ENCODE measurements at places on chromosomes 12 and 14.

- DNase-seq, result peak; percentile 85
Measured at GRCh38 chr14:55051423-55052268, at the start of gene MAPK1IP1L. Gene MAPK1IP1L (plus strand): TSS chr14:55051647. CDS start chr14:55061684, 10,037 bp downstream.

DNA sequence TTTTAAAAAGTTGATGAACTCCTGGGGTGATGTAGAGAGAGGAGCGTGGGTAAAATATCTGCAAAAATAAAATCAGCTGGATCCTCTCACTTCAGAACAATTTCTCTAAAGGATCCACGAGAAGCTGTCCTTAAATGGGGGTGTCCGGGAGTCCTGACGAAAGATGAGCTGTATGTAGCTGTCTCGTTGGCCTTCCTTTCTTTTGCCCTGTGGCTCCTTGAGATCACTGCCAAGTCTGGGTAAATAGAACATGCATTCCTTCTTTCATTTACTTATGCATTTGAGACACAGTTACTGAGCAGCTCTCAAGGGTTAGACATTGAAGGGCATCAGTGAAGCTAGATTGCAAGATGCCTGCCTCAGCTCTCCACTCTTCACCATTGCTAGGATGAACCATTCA is 35.2 kb upstream of the TXNRD1 start:
- no peak for DNase-seq

GRCh38 chr14:39967885-39968284 is 535.7 kb upstream of the FBXO33 start:
- no peak for DNase-seq

DNA sequence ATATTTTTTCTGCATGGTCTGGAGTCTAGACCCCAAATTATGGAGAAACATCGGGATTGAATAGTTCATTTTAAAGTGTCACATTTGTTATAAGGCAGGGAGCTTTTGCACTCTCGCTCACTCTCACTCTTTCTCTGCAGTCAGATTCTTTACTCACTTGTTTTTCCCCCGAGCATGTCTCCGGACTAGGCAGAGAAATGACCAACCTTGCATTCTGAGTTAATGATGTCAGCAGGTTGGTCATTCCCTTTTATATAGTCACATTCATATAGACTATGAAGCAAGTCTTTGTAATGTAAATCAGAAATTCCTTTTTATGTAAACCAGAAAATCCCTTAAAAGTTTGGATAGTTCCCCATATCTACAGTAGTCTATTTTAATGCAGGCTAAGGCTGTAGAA is 4.1 kb downstream of the C12orf75 start:
- no peak for DNase-seq

DNA sequence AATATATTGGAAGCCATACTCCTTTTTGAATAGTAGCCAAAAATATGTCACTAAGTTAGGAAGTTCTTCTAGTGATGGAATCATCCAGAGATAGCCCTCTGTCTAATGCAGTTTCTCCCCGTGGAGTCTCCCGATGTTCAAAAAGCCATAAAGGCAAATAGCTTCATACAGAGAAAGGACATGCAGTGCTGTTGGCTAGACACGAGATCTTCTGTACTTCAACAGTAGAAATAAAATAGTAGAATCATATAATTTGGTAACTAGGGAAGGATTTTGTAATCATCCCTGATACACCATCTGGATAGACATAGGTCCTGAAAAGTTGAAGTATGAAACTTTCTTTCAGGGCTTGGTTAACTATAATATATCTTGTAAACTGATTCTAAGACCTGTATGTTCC is 27.6 kb downstream of the LRFN5 start:
- DNase-seq, result no peak

DNA sequence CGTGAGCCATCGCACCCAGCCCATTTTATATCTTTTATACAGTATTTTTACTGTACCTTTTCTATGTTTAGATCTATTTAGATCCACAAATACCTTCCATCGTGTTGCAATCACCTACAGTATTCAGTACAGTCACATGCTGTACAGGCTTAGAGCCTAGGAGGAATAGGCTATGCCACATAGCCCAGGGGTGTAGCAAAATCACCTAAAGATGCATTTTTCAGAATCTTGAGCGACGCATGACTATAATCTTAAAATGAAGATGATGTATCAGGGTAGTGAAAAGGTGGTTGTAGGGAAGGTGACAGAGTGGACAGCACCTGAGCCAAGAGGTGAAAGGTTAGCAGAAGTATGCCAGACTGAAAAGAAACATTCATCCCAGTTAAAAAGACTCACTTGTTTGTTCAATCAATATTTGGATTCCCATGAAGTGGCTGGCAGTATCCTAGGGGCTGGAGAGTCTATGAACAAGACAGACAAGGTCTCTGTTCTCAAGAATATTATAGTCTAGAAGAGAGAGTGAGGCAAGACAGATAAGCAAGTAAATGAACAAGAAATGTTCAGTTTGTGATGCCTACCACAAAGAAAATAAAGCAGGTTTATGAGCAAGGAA is 3.6 kb downstream of the SPRING1 start:
- no peak for DNase-seq

DNA sequence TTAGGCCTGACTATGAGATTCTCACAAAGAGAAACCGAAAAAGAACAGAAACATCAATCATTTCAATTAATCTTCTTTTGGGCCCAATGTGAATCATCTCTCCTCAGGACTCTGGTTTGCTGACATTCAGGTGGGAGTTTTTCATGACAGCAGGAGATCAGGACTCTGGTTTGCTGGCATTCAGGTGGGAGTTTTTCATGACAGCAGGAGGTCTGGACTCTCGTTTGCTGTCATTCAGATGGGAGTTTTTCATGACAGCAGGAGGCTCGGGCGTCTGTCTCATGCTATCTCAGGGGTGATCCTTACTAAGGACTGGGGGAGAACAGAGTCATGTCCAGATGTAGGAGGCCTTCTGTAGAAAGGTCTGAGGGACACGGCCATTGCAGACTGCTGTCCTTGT is 40.1 kb upstream of the PARP11 start:
- DNase-seq, result no peak

DNA sequence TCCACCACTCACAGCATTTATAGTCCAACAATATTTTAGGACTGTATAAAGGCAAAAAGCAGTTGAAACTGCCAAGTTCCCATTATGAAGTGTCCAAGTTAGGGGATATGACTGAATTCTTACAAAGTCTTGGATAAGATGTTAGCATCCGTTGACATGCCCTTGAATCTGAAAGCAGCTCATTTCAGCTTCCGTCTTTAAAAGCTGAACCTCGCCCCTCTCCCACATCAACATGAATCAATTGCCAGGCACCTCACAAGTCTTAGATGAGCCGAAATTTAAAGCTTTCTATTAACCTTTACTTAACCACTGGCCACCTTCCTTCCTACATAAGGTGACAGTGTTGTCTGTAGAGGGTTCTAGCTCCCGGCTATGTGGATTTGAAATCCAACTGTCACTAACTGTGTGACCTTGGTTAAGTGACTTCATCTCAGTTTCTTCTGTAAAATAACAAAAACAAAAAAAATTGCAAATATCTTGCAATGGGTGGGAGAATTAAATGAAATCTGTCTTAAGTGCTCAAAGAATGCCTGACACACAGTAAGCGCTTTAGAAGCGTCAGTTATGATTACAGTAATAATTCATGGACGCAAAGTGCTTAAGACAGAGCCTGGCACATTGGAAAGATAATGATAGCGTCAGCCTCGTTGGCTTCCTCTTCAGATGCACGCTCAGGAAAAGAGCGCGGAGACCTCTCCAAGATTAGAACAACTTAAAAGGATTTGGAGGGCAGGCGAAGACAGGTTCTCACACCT is 1.2 kb downstream of the PPP1CC start:
- peak; percentile 15 for DNase-seq

DNA sequence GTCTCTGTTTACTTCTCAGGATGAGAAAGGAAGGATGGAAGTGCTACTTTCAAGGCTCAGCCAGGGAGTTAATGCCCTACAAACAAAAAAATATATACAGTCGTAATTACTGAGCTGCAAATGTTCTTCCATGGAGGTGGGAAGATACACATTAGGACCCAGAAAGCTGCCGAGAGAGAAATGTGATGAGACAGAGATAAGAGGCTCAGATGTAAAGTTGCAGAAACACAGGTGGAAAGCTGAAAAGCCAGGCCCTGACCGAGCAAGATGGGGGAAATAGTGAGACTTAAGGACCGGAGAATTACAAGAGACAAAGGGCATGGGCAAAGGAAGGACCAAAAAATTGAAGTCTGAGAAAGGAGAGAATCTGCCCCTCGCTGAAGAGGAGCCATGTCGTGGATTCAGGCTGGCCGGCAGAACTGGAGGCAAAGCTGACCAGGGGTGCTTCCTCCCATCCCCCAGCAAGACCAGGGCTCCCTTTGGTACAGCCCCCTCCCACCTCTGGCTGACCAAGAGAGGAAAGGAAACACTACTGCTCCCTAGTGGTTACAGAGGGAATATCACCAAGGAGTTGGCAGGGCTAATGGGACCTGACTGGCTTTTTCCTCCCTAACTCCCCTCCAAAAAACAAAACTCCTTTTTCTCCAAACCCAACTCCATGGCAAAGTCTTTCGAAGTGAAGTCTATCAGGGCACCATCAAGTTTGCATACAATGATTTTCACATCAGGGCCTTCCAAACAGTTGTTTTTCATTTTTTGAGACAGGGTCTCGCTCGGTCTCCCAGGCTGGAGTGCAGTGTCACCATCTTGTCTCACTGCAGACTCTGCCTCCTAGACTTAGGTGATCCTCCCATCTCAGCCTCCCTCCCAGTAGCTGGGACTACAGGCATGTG is 12.1 kb downstream of the ZFHX2 start:
- DNase-seq, result peak; percentile 43

DNA sequence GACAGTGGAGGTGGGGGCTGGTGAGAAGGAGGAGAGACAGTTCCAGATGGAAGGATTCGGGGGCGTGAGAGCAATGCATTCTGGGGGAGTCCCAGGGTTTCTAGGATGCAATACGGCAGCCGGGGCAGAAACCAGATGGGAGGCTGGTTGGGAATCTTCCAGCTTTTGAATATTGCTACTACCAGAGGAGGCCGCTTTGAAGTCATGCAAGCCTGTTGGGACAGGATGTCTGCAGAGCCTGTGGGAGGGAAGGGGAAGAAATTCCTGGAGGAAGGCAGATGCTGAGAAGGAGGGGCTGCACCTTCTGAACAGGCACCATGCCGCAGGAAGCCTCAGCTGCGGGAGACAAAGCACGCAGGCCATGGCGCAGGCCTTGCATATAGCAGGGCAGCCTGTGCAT is 105.4 kb downstream of the APAF1 start:
- peak; percentile 65 for DNase-seq

DNA sequence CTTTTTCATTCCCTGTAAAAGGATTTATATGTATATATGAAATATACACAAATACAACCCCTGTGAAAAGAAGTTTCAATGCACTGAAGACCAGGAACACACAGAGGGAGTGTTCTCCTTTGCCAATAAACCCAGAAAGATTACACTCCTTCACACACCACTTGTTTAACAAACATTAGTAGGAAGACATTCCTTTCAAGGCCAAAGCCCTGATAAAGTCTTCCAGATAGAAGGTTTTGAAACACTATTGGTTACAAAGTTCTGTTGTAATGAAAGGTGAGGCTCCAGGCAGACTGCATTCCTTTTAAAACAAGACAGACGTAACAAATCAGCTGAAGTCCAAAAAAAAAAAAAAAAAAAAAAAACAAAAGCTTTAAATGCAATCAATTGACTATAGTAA is 81.0 kb downstream of the PTPN21 start:
- DNase-seq, result no peak

DNA sequence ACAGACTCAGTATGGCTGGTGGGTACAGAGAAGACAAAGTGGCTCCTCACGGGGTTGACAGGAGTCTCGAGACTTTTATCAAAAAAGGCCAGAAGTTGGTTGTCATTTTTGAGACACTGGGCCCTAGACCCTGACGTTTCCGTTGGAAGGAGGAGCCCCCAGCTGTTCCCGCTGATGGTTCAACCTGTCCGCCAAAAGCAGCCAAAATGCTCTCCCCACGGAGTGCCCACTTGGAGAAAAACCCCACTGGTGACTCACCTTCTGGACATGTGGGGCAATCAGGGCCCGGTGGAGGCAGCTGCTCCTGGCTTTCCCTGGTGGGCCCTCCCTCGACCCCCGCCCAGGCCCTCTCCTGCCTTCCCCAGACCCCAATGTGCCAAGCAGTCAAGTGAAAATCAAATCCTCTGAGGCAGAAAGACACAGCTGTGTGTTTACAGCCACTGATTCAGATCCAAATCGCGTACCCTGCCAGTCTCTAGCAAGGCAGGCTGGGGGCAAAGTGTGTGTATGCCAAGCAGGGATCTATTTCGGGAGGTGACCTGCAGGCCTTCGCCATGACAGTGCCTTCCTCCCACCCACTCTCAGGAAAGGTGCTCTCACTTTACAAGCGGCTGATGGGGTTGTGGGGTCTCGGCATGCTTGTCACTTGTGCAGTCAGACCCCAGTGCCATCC is 347.4 kb downstream of the DPF3 start:
- DNase-seq, result no peak
